ENCODE measurements at places on chromosomes 3 and 15.
A peak's percentile ranks its signal among the peaks of the same experiment; 100 is the strongest.

DNA sequence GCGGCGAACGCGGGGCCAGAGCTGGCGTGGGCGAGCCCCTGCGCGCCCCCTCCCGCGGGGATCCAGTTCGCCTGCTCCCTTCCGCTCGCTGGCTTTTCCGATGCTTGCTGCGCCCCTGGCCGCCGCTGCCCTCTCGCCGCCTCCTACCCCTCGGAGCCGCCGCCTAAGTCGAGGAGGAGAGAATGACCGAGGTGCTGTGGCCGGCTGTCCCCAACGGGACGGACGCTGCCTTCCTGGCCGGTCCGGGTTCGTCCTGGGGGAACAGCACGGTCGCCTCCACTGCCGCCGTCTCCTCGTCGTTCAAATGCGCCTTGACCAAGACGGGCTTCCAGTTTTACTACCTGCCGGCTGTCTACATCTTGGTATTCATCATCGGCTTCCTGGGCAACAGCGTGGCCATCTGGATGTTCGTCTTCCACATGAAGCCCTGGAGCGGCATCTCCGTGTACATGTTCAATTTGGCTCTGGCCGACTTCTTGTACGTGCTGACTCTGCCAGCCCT is 721 bp downstream of the P2RY1 start:
- H3K4me3 ChIP-seq: peak overlapping the region; percentile 71
- DNase-seq: no peak
- no peaks in the 10 kb centered on the region for H3K36me3 ChIP-seq
- no peak overlapping the region for H3K27ac ChIP-seq

DNA sequence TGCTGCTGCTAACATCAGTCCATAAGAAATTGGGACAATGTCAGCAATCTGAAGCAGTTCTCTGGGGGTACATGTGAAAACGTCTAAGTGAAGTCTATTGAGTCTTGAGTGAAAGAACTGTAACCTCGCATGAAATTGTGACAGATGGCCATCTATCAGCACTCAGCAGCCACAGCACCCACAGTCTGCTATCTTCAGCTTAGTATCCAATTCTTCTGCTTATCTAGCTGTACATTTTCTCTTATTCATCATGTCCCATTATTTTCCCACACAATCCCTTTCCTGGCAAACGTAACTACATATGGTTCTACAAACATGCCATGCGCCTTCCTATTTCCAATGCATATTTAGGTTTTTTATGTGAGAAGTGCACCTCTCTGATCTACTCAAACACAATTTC is 629.7 kb downstream of the NTRK3 start:
- no peaks in the 10 kb centered on the region for H3K4me1 ChIP-seq
- no peaks in the 10 kb centered on the region for H3K27me3 ChIP-seq
- no peaks in the 10 kb centered on the region for H3K36me3 ChIP-seq
- H3K4me3 ChIP-seq: no peak overlapping the region
- no peak overlapping the region for H3K27ac ChIP-seq

DNA sequence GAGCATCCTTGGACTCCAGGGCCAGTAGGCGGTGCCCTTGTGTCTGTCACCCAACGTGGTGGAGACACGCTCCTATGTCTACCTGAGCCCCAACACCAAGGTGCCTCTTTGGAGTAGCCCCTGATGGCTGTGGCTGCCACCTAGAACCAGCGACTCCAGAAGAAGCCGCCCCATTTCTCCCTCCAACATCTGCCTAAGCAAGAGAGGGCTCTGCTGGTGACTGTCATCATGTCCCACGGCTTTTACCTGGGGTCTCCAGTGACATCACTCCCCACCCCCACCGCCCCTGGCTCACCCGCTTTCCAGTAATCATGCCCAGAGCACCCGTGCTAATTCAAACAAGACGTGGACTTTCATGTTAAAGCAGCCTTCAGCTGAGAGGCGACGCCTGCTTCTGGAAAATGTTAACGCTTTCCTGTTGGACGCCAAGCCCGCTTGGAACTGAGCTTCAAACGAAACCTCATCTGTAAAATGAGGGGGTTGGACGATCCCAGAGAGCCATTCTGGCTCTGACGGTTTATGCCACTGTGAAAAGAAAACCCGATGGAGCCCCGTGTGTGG is 57.0 kb downstream of the ISG20 start:
- no peak for DNase-seq
- H3K36me3 ChIP-seq: no peaks in the 10 kb centered on the region
- no peak overlapping the region for H3K27ac ChIP-seq
- no peaks in the 10 kb centered on the region for H3K27me3 ChIP-seq
- no peak overlapping the region for H3K4me3 ChIP-seq

DNA sequence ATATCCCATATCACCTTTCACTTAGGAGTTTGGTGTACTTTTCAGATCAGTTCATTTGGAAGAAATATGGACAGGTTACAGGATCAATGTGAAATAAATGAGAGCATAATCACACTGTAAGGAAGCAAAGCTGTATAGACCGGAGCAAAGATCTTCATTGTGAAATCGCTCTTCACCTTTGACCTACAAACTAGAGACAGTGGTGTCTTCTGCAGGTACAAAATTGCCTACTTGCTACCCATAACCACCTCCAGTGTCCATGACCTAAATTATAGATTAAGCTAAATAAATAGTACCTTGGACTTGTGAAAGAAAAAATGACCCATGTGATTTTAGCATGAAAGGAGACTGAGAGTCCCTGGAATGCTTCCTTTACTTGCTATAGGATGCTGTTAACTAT is 379.5 kb upstream of the SUCLG2 start:
- no peaks in the 10 kb centered on the region for H3K36me3 ChIP-seq
- no peak overlapping the region for H3K4me3 ChIP-seq
- H3K4me1 ChIP-seq: no peaks in the 10 kb centered on the region
- no peaks in the 10 kb centered on the region for H3K27me3 ChIP-seq
- H3K27ac ChIP-seq: no peak overlapping the region

DNA sequence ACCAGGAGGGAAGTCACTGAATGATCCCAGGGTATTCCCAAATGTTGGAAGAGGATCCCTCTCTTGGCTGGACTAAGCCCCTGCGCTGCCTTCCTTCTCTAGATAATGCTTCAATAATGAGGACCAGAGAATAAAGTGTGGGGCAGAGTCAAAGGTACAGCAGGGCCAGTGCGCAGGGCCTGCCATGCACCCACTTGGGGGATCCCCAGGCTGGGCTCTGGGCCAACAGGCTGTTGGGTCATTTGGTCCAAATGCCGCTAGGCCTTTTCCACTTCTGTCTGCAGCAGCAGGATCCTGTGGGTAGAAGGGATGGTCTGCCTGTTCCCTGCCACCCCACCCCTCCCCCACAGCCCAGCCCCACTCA is 5.7 kb upstream of the CLK3 start:
- H3K4me1 ChIP-seq: no peaks in the 10 kb centered on the region
- no peak overlapping the region for H3K4me3 ChIP-seq
- H3K27me3 ChIP-seq: no peaks in the 10 kb centered on the region
- H3K36me3 ChIP-seq: no peaks in the 10 kb centered on the region
- no peak for DNase-seq
- no peak overlapping the region for H3K27ac ChIP-seq

GRCh38 chr15:37900326-37901221 is 33.9 kb upstream of the TMCO5A start:
- H3K27me3 ChIP-seq: no peaks in the 10 kb centered on the region
- no peaks in the 10 kb centered on the region for H3K36me3 ChIP-seq
- DNase-seq: no peak
- H3K4me3 ChIP-seq: no peak overlapping the region
- H3K27ac ChIP-seq: no peak overlapping the region
- H3K4me1 ChIP-seq: no peaks in the 10 kb centered on the region

DNA sequence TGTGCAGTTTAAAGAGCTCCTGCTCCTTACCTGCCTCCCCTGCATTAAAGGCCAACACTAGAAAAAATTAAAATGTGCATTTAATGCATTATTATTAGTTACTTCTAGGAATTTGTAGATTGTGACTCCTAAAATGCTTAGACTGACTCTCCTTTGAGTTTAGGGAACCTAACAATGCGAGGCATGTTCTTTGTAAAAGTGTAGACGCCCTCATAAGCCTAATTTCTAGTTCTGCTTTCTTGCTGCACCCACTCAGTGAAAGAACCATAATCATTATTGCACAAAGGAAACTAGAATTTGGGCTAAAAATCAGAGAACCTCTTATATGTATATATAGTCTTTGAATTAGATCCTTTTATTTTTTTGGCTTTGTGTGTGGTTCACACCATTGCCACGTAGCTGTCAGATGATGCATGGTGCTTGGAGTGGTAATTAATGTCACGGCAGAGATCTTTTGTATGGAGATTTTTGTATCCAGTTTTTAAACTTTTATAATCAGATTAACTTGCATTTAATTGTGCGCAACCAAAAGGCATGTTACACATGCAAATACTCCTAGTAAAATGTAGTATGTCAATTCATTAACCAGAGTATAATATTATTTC is 710 bp downstream of the ABHD10 start:
- peaks cover 12% of the 10 kb centered on the region for H3K4me1 ChIP-seq
- H3K4me3 ChIP-seq: peak overlapping the region; percentile 90
- H3K27me3 ChIP-seq: no peaks in the 10 kb centered on the region
- peaks cover 3% of the 10 kb centered on the region for H3K36me3 ChIP-seq
- peak overlapping the region; percentile 83 for H3K27ac ChIP-seq

DNA sequence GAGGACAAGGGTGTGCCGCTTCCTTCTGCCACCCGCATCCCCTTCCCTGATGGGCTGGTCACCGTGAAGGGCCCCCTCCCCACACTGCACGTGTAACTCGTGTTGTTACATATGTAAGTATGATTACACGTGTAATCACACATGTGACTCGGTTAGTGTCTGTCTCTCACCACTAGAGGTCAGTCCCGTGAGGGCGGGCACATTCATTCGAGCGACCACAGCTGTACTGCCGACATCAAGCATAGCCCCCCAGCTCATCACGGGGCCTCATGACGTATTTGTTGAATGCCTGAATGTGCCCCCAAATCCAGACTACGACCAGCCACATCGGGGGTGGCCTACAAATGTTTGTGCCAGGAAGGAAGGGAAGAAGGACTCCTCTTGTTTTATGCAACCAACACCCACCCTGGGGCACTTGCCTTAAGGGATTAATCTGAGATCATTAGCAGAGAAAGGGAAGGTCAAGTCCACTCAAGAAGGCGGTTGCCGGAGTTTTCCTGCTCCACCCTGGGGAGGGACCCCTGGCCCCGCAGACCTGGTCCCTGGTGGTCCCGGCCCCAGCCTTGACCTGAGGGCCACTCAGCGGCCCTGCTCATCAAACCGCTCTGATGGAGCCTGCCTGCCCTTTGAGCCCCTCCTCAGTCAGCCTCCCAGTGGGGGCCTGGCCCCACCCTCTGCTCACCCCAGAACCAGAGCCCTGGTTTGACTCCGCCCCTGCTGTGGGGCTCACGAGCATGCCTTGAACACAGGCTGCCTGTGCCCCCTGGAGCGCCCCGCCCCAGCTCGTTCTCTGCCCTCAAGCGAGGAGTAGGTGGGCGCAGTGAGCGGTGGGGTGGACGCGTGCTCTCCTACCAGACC is 52.8 kb downstream of the RGMA start:
- H3K36me3 ChIP-seq: no peaks in the 10 kb centered on the region
- DNase-seq: peak; percentile 68
- H3K4me1 ChIP-seq: no peaks in the 10 kb centered on the region
- no peak overlapping the region for H3K27ac ChIP-seq

GRCh38 chr3:164024786-164025185 is 1053.5 kb downstream of the SI start:
- no peak overlapping the region for H3K4me3 ChIP-seq
- H3K4me1 ChIP-seq: no peaks in the 10 kb centered on the region
- no peak for DNase-seq
- H3K27ac ChIP-seq: no peak overlapping the region

DNA sequence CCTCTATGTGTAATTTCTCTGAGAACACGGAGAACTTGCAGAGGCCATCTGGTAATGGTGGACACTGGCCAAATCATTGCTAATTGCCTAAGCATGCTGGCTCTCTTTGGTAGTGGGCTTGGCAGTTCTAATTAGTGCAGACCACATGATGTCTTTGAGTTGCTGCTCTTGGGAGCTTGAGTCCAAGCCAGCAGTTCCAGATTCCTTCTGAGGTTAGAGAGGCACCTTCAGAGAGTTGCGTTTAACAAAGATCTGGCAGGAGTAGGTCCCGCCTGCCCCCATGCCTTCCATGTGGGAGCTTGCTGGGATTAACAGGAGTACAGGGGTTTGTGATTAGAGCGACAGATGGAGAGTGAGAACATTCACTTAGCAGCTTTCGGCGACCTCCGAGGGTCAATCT is 449.0 kb upstream of the LMCD1 start:
- no peak overlapping the region for H3K4me3 ChIP-seq
- no peaks in the 10 kb centered on the region for H3K27me3 ChIP-seq
- no peaks in the 10 kb centered on the region for H3K36me3 ChIP-seq
- no peak for DNase-seq
- H3K4me1 ChIP-seq: no peaks in the 10 kb centered on the region
- no peak overlapping the region for H3K27ac ChIP-seq

DNA sequence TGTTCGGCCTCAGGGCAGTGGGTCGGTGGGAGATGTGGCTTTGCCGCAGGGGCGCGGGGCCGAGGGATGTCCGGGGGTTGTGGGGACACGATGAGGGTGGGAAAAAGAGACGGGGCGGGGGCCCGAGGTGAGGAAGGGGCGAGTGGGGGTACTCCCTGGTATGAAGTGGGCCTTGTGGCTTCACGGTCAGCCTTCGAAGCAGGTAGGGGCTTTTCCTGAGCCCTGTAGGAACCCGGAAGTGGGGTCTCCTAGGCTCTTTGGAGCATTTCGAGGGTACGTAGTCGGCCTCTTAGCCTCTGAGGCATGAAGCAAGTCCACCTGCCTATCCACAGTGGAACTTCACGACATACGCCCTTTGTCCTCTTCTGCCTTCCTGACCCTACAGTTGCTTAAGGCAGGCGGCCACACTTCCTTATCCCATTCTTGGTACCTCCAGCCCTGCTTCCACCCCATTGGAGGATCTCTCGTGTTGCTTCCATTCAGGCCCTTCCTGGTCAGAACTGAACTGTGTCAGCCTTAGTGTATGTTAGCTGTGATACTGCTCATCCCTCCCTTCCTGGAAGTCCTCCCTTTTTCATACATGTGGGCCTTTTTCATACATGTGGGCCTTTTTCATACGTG is 389 bp downstream of the ARPC4 start:
- H3K36me3 ChIP-seq: peaks cover 15% of the 10 kb centered on the region
- H3K27ac ChIP-seq: peak overlapping the region; percentile 99
- DNase-seq: no peak

- no peaks in the 10 kb centered on the region for H3K36me3 ChIP-seq
- DNase-seq: peak; percentile 52
- peak overlapping the region; percentile 45 for H3K27ac ChIP-seq
- no peaks in the 10 kb centered on the region for H3K27me3 ChIP-seq
- H3K4me3 ChIP-seq: peak overlapping the region; percentile 1
Observed at GRCh38 chr15:58432401-58432800, 610 bp downstream of the LIPC start.

- no peaks in the 10 kb centered on the region for H3K36me3 ChIP-seq
- peak overlapping the region; percentile 12 for H3K27ac ChIP-seq
- no peak overlapping the region for H3K4me3 ChIP-seq
- peaks cover 13% of the 10 kb centered on the region for H3K4me1 ChIP-seq
Observed at GRCh38 chr3:52090131-52090932, 34.0 kb upstream of the DUSP7 start.
